A549 treated with dexamethasone at 1 μM for 4 hours (cell line): ENCODE measurements at places on chromosomes 3 and 15. TPM values are rescaled to one million over a fixed set of nuclear protein-coding genes. Genes with fewer than 3 reads are reported as not detected.

The FEZF2 gene
- not detected in 5 replicates for total RNA-seq

The SAXO2 gene
- total RNA-seq: 0.99 to 3.1 TPM (median 2.4 TPM) in 5 replicates

The HLTF gene
- total RNA-seq: 13.0 to 19.4 TPM (median 17.3 TPM) in 5 replicates

The VILL gene
- 0.12 to 0.22 TPM (median 0.17 TPM) in 4 of 5 replicates, not detected in the other for total RNA-seq

The GRM7 gene
- not detected in 5 replicates for total RNA-seq
